ENCODE measurements at places on chromosomes 11 and 22.
A peak's percentile ranks its signal among the peaks of the same experiment; 100 is the strongest.

DNA sequence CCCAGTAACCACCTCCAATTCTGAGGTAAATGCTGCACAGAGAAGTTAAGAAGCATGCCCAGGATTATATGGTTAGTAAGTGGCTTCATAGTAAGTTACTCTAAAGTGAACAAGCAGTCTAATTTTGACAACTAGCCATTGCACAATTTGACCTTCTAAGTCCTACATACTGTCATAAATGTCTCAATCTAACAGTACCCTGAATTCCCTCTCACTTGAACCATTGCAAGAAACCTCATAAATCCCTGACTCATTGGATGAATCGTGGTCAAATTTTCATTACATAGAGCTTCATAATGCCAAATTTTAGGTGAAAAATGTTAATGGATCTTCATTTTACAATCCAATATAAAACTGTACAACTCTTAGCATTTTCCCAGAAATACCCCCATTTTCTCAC lies 217.3 kb upstream of the GRIA4 start:
- peak; percentile 6 for DNase-seq

GRCh38 chr11:28137832-28138231 lies 29.6 kb downstream of the METTL15 start:
- DNase-seq: no peak

- DNase-seq: no peak
Measured at GRCh38 chr11:9316334-9316733, 1.9 kb upstream of the TMEM41B start.

DNA sequence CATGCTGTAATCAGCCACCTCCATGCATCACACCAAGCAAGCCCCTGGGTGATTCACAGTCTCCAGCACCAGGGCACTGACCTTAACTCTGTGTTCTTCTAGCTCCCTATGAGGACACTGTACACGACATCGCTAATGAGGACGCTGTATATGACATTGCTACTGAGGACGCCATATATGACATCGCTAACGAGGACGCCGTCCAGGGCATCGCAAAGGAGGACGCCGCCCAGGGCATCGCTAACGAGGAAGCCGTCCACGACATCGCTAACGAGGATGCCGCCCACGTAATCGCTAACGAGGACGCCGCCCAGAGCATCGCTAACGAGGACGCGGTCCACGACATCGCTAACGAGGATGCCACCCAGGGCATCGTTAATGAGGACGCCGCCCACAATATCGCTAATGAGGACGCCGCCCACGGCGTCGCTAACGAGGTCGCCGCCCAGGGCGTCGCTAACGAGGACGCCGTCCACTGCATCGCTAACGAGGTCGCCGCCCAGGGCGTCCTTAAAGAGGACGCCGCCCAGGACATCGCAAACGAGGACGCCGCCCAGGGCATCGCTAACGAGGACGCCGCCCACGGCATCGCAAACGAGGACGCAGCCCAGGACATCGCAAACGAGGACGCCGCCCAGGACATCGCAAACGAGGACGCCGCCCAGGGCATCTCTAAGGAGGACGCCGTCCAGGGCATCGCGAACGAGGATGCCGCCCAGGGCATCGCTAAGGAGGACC lies 34.5 kb upstream of the DGCR6L start:
- no peak for DNase-seq

- no peak for DNase-seq
Measured at GRCh38 chr11:117616979-117617378, 180.0 kb downstream of the DSCAML1 start.

DNA sequence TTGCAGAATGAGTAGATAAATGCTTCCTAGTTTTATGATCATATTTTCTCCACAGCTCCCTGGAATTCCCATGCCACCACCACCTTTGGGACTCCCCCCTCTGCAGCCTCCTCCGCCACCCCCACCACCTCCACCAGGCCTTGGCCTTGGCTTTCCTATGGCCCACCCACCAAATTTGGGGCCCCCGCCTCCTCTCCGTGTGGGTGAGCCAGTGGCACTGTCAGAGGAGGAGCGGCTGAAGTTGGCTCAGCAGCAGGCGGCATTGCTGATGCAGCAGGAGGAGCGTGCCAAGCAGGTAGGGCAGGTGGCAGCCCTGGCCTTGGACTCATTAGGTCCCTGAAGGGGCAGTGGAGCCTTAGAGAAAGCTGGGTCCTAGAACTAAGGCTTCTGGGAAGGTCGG lies 2.9 kb downstream of the SF3B2 start:
- no peak for DNase-seq

Data from stromal cell of bone marrow (primary cell).